ENCODE measurements at places on chromosomes 11 and 22.

GRCh38 chr22:49795521-49795920, 32.2 kb downstream of the BRD1 start:
- DNase-seq, result no peak

DNA sequence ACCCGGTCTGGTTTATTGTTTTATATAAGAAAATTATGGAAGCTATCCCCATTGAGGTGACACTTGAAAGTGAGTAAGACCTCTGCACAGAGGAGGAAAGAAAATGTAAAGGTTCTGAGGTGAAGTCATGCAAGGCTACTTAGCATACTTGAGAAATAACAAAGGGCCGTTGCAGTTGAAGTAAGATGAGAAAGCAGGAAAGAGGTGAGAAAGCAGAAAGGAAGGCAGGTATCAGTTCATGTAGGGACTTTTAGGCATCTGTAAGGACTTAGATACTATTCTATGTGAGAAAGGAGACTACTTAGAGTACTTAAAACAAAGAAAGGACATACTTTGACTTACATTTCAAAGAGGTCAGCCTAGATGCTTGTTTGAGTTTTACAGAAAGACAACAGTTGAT, 84.7 kb downstream of the CASP12 start:
- no peak for DNase-seq

GRCh38 chr11:23111527-23111926, 251.3 kb upstream of the CCDC179 start:
- no peak for DNase-seq

- DNase-seq, result peak; percentile 93
These were observed 97.7 kb downstream of the MPPED2 start for GRCh38 chr11:30488304-30488998.

- DNase-seq, result no peak
These were observed 38.8 kb downstream of the RPUSD4 start for GRCh38 chr11:126172596-126173038.

DNA sequence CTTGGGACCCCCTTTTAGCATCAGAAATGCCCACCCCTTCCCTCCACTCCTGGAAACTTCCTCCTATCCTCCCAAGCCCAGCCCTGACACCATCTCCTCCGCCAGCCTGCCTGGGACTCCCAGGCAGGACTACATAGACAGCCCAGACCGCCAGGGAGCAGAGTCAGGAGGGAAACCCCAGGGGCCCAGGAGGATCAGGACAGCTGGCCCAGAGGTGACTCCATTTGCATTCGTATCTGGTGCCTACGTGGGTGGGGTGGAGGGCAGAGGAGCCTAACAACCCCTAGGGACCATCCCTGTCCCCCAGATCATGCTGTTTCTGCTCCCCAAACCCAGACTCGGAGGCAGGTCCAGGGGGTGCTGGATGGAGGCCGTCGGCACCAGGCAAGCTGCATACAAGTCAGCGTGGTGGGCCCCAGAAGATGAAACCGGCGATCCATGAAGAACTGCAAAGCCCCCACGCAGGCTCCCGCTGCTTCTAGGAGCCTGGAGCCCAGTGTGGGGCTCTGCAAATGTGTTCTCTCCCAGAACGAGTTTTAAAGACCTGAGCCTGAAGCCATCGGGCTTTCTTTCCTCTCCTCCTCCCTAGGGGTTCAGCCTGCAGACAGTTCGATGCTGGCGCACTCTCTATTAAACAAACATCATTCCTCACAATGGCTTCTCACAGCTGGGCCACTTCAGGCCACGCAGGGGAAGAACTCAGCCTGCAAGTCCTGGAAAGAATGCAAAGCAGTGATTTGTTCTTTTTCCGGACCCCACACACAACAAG, 1506.8 kb downstream of the BRD1 start:
- DNase-seq, result no peak

DNA sequence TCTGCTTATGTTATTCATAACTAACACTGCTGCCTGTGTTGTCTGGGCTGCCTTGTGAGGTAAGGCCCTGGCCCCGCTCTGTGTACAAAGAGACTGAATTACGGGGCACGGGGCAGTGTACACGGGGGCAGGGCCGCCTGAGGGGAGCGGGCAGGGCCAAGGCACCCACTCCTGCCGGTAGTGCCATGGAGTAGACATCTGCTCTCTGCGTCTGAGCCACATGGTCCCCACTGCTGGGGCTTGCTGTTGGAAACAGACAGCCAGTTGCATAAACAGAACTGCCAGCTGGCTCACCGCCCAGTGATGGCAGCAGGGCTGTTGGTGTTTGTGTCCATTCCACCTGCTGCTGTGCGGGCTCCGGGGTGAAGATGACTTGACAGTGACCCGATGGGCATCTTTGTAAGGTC, 19.8 kb downstream of the FAM118A start:
- DNase-seq, result no peak

DNA sequence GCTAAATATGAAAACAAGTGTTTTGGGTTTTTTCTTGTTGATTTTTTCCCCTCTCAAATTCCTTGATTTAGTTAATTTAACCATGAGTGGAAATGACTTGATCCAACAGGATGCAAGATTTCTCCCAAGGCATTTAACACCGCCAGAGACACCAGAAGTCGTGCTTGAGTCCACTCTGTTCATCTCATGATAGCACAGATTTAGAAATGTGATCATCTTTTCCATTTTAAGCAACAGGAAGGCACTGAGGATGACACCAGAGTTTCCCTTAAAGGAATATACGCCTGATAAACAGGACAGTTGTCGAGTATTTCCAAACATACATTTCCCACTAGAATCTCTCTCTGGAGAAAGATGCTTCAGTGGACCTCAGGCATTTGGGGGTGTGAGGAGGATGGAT, 318.7 kb downstream of the CADM1 start:
- no peak for DNase-seq

GRCh38 chr11:122319691-122320620, 203.9 kb upstream of the BLID start:
- no peak for DNase-seq

DNA sequence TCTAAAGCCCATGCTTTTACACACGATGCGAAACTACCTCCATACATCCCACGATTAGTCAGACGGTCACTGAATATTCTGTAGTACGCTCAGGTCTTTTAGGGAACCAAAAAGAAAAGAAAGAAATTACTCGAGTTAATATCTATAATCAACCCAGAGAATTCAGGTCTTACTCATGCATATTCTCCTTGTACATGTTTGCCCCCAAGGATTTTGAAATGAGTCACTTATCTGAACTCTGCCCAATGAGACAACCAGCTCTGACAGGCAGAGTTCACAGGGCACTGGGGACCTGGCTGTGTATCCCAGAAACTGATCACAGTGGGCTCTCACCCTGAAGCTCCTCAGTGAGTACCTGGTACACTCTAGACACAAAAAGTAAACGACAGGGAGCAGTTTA, 29.2 kb downstream of the RASSF10 start:
- DNase-seq, result no peak
